Aortic smooth muscle cell (primary cell): ENCODE measurements at places on chromosomes 6 and 20. TPM values are rescaled to one million over a fixed set of nuclear protein-coding genes. Genes with fewer than 3 reads are reported as not detected.

HDGFL1 gene
- total RNA-seq, result not detected in 2 replicates

NKAPL gene
- 1.9 and 2.4 TPM in 2 replicates for total RNA-seq

MEP1A gene
- total RNA-seq, result not detected in 2 replicates

COL20A1 gene
- total RNA-seq, result not detected in 2 replicates

FUT9 gene
- total RNA-seq, result not detected in 2 replicates

OR2H2 gene
- total RNA-seq, result not detected in 2 replicates

GLP1R gene
- total RNA-seq, result not detected in 2 replicates

PACSIN1 gene
- not detected in 2 replicates for total RNA-seq

SRSF6 gene
- 47.7 and 51.4 TPM in 2 replicates for total RNA-seq

PTPN1 gene
- 24.0 and 24.4 TPM in 2 replicates for total RNA-seq

RIMS4 gene
- 0.06 TPM in 1 of 2 replicates, not detected in the other for total RNA-seq

TTK gene
- total RNA-seq, result 11.7 and 16.9 TPM in 2 replicates

CALHM4 gene
- total RNA-seq, result not detected in 2 replicates

TNXB gene
- 33.9 and 58.7 TPM in 2 replicates for total RNA-seq

EDN1 gene
- total RNA-seq, result 5.2 and 28.5 TPM in 2 replicates

ECT2L gene
- under 0.01 TPM in 1 of 2 replicates, not detected in the other for total RNA-seq

VSTM2L gene
- total RNA-seq, result 0.53 and 0.93 TPM in 2 replicates

RNF182 gene
- 0.06 and 0.40 TPM in 2 replicates for total RNA-seq

MYLK2 gene
- total RNA-seq, result 0.13 and 0.19 TPM in 2 replicates

PRPH2 gene
- 0.25 and 0.79 TPM in 2 replicates for total RNA-seq

SLC22A1 gene
- 0.53 and 0.75 TPM in 2 replicates for total RNA-seq

NINL gene
- 7.0 and 9.6 TPM in 2 replicates for total RNA-seq

C20orf202 gene
- total RNA-seq, result not detected in 2 replicates

C20orf96 gene
- total RNA-seq, result 2.2 and 3.7 TPM in 2 replicates

TREML2 gene
- total RNA-seq, result not detected in 2 replicates

CCN5 gene
- total RNA-seq, result 0.40 and 0.93 TPM in 2 replicates

GABRR1 gene
- not detected in 2 replicates for total RNA-seq

ZBTB22 gene
- total RNA-seq, result 22.2 and 23.8 TPM in 2 replicates

RPS21 gene
- 674 and 1,016 TPM in 2 replicates for total RNA-seq

ADGRF1 gene
- total RNA-seq, result not detected in 2 replicates

PPP1R16B gene
- 0.75 and 1.5 TPM in 2 replicates for total RNA-seq

TFAP2A gene
- total RNA-seq, result 0.40 and 0.44 TPM in 2 replicates

SLC2A10 gene
- total RNA-seq, result 40.7 and 40.8 TPM in 2 replicates

ELOVL2 gene
- not detected in 2 replicates for total RNA-seq

MBOAT1 gene
- 1.5 and 1.6 TPM in 2 replicates for total RNA-seq

ERGIC3 gene
- 353 and 375 TPM in 2 replicates for total RNA-seq

MCHR2 gene
- not detected in 2 replicates for total RNA-seq

APOM gene
- 1.5 and 1.8 TPM in 2 replicates for total RNA-seq

MUCL3 gene
- total RNA-seq, result not detected in 2 replicates

BNIP5 gene
- total RNA-seq, result not detected in 2 replicates

C6orf89 gene
- 37.8 and 43.8 TPM in 2 replicates for total RNA-seq

PSORS1C1 gene
- 0.92 and 1.1 TPM in 2 replicates for total RNA-seq

SCRT2 gene
- total RNA-seq, result not detected in 2 replicates

FKBP1A gene
- total RNA-seq, result 143 and 176 TPM in 2 replicates

C6orf58 gene
- 0.06 TPM in 1 of 2 replicates, not detected in the other for total RNA-seq

ZSCAN26 gene
- 17.4 and 21.5 TPM in 2 replicates for total RNA-seq

CST2 gene
- total RNA-seq, result 2.8 and 10.8 TPM in 2 replicates

ASIP gene
- not detected in 2 replicates for total RNA-seq

KCNS1 gene
- not detected in 2 replicates for total RNA-seq

VPS52 gene
- 45.0 and 52.2 TPM in 2 replicates for total RNA-seq

OLIG3 gene
- total RNA-seq, result 0.06 TPM in 1 of 2 replicates, not detected in the other

PCIF1 gene
- 7.0 and 7.5 TPM in 2 replicates for total RNA-seq

IMPG1 gene
- not detected in 2 replicates for total RNA-seq

POU5F1 gene
- 0.12 and 0.13 TPM in 2 replicates for total RNA-seq
